ENCODE measurements at places on chromosomes 12 and 14.

DNA sequence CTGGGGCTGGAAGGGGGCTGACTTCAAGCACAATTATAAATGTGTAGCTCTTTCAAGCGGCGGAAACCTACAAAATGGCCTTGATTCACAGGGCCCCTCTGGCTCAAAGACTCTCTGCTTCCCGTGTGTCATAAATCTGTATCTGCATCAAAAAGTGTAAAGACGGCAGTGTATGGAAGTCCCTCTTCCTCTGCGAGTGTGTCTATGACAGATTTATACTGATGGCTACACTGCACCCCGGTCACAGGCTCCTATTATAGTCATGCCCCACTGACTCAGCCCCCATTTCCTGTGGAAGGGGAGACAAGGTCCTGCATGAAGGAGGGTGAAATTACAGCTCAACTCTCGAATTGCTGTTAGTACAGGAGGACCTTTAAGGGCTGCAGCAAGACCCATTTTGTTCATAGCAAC lies 68.6 kb downstream of the HMGA2 start:
- DNase-seq = no peak

- DNase-seq = no peak
Measured at GRCh38 chr12:47218191-47218654, 138.5 kb upstream of the AMIGO2 start.

DNA sequence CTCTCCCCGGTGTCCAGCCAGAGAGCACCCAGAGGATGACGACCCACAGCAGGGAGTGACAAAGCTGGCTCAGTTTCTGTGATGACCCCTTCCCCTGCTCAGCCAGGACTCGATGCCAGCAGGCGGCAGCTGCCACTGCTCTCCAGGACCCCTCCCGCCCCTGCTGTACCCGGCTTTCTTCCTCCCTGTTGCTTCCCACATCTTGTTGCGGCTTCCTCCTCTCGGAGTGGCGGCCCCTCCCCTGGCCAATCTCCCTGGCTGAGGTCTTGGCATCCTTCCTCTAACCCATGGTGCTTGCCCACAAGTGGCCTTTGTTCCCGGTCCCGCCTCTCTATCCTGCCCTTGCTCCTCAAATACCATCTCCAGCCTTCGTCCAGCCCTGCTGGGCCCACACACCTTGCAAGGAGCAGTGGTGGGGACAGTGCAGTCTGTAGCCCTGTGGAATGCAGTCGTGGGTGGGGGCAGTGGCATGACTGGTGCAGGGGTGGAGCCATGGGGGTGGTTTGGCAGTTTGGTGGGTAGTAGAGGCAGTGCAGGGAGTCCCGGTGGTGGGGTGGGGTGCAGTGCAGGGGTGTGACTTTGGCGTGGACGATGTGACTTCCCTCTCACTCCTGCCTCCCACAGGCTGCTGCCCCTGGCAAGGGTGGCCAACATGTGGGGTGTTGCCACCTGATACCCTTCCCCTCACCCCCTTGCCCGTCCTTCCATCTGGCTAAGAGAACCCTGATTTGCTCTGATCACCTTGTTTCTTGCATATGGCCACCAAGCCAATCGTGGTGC lies 16.3 kb upstream of the BEGAIN start:
- DNase-seq = no peak

GRCh38 chr14:65850429-65851135 lies 438.1 kb downstream of the FUT8 start:
- DNase-seq = no peak

DNA sequence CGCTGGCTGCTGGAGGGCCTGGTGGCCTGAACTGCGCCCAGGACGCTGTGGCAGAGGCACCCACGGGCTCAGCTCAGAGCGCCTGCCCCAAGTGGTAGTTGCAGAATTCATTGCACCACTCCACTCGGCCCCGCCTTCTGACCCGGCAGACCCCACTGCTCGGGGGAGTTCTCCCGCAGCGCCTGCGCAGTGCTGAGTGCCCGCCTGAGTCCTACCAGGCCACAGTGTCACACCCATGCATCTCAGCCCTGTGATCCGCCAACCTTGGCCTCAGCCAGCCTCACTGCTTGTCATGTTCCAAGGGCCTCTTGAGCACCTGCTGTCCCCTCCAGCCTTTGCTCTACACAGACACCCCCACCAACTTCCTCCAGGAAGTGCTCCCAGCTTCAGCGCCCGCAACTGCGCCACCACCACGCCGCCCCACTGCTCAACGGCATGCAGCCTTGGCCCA lies 12.2 kb downstream of the DEGS2 start:
- DNase-seq = peak; percentile 83

All from activated CD8-positive, alpha-beta memory T cell treated with anti-CD3 and anti-CD28 coated beads, Interleukin-2, amount 50 U/mL, for 48 hours (primary cell).